ENCODE measurements at places on chromosomes 1 and 21.

DNA sequence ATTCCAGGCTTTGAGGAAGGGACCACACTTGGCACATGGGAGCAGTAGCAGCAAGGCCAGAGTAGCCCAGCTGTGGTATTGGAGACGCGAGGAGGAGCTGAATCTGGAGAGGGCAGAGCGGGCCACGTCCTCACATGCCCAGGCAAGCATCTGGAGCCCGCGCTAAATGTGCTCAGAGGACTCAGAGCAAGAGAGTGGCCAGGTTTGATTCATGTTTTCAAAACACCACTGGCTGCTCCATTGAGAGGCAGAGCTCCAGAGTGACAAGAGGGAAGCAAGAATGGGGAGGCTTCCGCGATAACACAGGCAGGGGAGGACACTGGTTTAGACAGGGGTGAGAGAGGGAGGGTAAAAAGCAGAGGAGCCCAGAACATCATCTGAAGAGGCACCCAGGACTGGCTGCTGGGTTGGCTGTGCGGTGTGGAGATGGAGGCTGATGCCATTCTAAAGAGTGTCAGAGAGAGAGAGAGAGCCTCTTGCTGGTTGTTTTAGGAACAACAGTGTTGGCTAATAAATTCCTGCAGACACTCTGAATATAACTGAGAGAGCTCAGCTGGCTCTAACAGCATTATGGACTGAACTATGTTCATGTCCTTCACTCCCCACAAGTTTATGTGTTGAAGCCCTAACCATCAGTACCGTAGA lies 32.3 kb downstream of the RCAN1 start:
- DNase-seq = no peak

DNA sequence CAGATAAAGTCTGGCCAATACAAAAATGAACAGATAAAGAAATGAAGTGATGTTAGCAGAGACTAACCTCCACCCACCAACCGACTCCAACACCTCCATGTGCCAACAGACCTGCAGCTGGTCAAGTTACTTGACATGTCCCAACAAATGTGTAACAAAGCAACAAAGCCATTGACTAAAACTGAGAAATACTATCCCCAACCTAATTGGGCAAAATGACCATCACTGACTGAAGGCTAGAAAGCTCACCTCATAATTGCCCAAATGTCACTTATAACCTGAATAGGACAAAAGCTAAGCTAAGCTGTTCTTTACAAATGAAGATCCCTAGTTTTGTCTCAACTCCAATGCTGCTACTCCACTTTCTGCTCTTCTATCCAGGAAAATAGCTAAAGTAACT lies 7.5 kb downstream of the KDM5B start:
- DNase-seq = no peak

- no peak for DNase-seq
These were observed 67.5 kb upstream of the SH3GLB1 start for GRCh38 chr1:86636898-86637297.

GRCh38 chr1:174414203-174414602 lies 33.6 kb upstream of the GPR52 start:
- DNase-seq = no peak

- no peak for DNase-seq
These were observed 119.3 kb downstream of the SIK1 start for GRCh38 chr21:43307677-43308070.
